ENCODE measurements at places on chromosomes 16 and 17.
A peak's percentile ranks its signal among the peaks of the same experiment; 100 is the strongest.

DNA sequence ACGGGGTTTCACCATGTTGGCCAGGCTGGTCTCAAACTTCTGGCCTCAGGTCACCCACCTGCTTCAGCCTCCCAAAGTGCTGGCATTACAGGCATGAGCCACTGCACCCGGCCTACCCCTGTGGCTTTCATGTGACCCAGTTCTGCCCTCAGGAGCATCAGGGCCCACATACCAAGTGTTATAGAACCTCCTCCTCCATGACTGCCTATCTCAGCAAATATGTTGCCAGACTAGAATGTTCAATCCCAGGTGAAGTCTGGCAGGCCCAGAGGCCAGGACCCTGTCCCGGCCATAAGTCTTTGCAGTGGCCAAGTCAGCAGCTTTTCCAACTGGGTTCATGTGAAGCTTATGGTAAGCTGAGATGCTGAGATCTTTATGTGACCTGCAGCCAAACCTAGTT, 9.8 kb upstream of the SMPD3 start:
- DNase-seq, result no peak

GRCh38 chr17:57086069-57086930, 1.3 kb downstream of the AKAP1 start:
- peak; percentile 68 for DNase-seq

DNA sequence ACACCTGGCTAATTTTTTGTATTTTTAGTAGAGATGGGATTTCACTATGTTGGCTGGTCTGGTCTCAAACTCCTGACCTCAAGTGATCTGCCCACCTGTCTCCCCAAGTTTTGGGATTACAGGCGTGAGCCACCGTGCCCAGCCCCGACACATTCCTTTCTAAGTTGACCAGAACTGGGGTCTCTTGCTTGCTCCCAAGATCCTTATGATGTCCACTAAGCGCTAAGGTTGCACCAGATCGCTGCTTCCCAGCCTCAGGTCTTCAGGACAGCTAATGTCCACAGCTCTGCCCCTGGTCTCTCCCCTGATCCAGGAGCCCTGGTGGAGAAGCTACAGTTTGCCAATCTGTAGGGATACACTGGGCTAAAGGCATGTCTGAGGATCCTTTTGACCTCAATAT, 29.5 kb downstream of the NSMCE1 start:
- DNase-seq, result peak; percentile 53

GRCh38 chr17:74961657-74962350, 10.8 kb downstream of the HID1 start:
- DNase-seq, result peak; percentile 94

DNA sequence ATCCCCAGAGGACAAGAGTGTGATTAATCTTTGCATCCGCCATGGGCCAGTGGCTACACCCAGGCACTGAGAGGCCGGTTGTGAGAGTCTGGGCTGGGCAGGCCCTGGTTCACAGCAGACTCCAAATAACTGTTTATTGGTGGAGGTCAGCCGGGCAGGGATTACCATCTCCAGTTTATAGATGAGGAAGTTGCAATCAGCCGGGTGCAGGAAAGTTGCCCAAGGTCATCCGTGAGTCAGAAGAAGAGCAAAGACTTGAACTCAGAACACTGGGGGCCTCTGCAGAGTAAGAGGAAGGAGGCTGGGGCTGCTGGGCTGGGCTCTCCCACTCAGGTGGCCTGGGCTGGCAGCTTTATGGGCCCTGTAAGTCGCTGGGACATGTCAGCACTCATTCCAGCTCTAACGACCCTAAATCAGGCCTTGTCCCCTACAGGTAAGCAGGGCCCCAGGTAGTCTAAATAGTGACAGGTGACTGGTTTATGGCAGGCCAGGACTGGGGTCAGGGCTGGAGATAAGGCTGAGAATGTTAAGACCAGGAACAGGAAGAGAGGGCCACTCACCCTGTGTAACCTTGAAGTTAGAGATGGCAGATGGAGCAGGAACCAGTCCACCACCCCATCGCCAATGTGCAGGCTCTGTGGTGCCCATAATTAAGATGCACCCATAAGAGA, 2.1 kb upstream of the CA4 start:
- no peak for DNase-seq

GRCh38 chr16:2438121-2438520, 8.9 kb downstream of the CCNF start:
- DNase-seq, result no peak

DNA sequence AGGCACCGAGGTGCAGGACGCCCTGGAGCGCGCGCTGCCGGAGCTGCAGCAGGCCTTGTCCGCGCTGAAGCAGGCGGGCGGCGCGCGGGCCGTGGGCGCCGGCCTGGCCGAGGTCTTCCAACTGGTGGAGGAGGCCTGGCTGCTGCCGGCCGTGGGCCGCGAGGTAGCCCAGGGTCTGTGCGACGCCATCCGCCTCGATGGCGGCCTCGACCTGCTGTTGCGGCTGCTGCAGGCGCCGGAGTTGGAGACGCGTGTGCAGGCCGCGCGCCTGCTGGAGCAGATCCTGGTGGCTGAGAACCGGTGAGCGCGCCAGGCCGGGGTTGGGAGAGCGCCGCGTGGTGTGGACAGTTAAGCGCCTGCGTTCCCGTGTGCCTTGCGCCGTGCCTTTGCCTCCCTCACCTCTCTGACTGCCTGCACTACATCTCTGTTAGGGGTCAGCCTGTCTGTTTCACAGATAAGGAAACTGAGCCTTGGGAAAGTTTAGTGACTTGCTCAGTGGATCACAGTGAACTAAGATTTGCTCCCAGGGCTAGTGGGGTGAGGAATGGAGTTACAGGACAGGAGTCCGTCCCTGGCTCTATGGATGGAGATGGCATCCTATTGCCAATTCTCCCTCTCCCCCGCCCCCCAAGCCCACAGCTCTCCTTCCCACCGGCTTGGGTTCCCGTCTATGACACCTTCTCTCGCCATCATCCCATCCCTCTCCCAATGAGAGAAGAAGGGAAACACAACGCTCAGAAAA, 880 bp downstream of the SARM1 start:
- no peak for DNase-seq

GRCh38 chr17:6120351-6120750, 50.2 kb downstream of the WSCD1 start:
- DNase-seq, result peak; percentile 42

DNA sequence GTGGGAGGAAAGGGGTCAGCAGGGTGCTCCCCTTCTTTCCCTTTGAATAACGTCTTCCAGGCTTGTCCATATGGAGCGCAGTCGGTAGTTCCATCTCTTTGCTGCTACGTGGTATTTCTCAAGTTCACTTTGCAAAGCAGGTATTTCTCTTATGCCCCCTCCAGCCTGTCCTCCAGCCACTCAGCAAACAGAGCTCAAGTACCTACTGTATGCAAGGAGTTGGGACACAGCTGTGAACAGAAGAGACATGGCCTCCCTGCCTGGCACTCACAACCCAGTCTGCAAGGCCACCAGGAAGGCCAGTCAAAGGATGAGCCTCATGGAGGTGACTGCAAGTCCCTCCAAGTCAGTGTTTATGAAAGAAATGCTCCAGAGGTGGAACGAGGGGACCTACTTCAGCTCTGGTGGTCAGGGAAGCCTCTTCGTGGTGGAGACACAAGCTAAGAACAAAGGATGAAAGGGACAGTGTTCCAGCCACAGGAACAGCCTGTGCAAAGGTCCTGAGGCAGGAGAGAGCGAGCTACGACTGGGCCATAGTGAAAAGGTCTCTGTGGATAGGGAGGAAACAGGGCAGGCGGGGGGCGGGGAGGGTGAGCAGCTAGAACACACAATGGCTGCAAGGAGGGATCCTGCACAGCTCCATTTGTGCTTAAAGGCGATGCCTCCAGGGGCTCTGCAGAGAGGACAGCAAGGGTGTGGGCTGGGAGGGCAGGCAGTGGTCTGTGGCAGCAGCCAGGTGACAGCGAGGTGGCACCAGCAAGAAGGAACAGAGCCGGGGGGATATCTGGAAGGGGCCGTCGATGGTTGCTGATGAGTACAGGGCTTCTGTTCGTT, 32.6 kb downstream of the PPL start:
- no peak for DNase-seq

DNA sequence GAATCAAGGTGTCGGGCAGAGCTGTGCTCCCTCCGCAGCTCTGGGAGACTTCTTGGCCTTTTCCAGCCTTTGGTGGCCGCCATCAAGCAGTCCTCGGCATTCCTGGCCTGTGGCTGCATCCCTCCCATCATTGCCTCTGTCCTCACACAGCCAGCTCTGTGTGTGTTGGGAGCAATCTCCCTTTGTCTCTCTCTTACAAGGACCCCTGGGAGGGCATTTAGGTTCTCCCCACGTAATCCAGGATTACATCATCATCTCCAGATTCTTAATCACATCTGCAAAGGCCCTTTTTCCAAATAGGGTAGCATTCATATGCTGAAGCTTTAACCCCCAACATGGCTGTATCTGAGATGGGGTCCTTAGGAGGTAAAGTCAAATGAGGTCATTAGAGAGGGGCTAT, 4.1 kb upstream of the DNAH17 start:
- DNase-seq, result no peak
